Stimulated activated CD4-positive, alpha-beta T cell treated with anti-CD3 and anti-CD28 coated beads, Interleukin-15, amount 100 ng/mL, for 1 hour (primary cell): ENCODE measurements at places on chromosomes 1 and 21.

DNA sequence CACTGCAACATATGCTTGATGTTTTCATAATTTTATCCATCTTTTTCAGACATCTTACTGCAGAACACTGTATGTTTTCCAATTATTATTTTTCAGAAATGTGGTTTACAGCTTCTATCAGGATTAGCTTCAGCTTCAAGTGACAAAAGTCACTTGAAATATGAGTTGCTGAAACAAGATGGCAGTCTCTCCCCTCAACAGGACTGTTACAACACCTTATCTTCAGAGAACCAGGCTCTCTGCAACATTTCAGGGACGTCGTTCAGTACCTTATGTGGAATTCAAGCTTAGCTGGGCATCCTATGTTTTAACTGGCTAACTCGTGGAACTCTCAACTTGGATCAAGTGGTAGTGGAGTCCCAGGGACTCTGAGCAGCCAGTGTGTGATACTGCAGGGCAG is 2.0 kb upstream of the UBE2G2 start:
- DNase-seq, result no peak

GRCh38 chr1:2594001-2594640 is 7.5 kb downstream of the PRXL2B start:
- no peak for DNase-seq

- DNase-seq, result no peak
Measured at GRCh38 chr1:184801503-184801902, 46.8 kb upstream of the EDEM3 start.

DNA sequence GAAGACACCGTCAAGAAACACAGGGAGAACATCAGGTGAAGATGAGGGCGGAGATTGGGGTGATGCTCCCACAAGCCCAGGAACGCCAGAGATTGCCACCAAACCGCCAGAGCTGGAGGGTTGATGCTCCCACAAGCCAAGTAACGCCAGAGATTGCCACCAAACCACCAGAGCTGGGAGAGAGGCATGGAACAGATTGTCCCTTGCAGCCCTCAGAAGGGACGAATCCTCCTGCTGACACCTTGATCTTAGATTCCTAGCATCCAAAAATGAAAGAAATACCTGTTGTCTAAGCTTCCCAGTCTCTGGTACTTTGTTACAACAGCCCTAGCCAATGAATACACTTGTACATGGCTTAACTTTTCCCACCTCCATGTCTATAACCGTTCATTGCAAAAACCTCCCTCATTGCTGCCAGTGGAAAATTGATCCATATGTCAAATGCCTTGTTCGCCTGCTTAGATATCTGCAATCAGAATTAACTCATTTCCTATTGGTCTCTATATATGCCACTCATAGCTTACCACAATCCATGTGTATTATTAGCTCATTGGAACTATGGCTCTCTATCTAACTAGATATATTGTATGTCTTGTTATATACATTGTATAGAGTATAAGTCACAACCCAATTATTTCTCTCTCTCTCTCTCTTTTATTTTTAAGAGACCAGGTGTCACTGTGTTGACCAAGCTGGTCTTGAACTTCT is 127.4 kb downstream of the ADSS2 start:
- no peak for DNase-seq

- DNase-seq, result no peak
Measured at GRCh38 chr1:13667691-13668090, 32.3 kb upstream of the PRDM2 start.

DNA sequence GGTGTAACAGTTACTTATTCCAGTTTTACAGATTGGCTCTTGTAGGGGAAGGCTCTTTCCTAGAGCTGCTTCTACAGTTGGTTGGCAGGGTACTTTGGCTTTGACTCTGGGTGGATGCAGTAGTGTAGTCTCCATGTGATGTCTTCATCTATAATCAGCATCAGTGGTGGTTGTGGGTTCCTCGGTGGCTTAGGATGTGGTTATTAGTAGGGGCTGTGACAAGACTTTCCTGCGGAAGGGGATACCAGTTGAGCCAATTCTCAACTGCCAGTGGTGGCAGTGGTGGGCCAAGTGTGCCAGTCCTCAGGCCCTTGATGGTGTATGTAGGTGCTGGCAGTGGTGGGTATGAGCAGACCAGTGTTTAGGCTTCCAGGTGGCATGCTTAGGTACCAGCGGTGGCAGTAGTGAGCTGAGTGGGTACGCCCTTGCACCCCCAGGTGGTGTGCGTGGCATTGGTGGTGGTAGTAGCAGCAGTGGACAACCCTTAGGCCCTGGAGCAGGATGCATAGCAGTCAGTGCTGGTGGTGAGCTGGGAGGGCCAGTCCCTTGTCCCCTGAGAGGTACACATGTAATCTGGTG is 27.2 kb upstream of the KLF18 start:
- no peak for DNase-seq

DNA sequence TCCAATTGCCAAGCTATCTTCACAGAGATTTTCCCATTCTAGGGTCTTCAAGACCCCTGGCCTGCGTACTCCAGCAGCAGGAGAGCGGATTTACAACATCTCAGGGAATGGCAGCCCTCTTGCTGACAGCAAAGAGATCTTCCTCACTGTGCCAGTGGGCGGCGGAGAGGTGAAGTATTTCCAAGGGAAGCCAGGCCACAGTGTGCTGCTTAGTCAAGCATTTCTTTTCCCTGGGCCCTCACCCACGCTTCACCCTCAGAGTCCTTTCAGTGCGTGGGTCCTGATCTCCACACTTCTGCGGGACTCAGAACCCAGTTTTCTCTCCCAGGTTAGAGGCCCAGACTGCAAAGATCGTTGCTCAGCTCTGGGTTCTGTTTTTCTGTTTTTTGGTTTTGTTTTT is 13.1 kb downstream of the CDCA8 start:
- no peak for DNase-seq

- DNase-seq, result no peak
Measured at GRCh38 chr1:177913762-177914540, 55.9 kb downstream of the SEC16B start.

DNA sequence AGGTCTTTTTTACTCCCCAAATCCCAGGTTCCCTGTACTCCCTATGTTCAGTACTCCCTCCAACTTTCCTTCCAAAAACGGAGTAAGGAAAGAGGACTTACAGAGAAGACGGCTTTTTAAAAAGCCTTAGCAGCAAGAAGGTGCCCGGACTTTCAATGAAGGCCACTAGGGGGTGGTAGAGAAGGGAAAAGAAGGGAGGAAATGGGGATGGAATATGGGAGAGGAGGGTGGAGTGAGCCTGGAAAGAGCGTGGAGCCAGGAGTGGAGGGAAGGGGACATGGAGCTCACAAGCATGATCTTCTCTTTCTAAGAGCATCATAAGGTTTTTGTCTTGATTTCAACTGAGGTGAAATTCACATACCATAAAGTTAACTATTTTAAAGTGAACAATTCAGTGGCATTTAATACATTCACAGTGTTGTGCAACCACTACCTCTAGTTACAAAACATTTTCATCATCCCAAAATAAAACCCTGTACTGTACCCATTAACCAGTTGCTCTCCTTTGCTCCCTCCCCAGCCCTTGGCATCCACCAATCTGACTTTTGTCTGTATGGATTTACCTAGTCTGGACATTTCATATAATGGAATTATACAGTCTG is 129.9 kb downstream of the ZNF281 start:
- DNase-seq, result no peak

GRCh38 chr1:50371749-50372148 is 51.5 kb downstream of the DMRTA2 start:
- no peak for DNase-seq

GRCh38 chr1:237863234-237863633 is 27.5 kb downstream of the ZP4 start:
- DNase-seq, result no peak

DNA sequence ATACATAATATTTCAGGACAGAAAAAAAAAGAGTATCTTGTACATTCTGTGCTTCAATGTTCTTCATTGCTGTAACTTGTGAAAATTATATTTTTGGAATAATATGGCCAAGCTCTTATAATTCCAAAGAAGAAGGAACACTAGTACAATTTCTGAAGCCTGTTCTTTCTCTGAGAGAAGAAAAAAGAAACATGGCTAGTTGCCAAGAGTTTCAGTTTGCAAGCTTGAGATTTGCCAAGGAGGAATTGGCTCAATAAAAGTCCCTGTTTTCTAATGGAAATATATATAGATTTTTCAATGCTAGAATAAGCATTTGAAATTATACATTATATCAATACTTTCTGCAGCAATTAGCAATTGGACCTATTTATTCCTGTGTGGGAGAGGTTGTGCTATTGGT is 285.2 kb upstream of the NEGR1 start:
- DNase-seq, result no peak

DNA sequence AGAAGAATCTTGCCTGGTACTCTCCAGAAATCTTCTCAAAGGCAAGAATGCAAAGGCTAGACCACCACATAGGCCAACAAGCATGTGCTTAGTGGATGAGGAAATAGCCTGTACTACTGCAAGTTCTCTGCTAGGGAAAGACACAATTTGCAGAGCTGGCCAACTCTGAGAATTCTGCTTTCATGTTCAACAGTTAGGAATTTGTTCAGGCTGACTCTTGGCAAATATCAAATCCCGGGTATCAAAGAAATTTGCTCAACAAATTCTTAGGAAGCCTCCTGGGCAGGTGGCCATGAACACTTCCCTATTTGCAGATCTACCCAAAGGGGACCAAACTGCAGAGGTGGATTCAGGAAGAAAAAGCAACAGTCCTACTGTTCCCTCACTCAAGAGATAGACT is 15.0 kb upstream of the H3-3A start:
- DNase-seq, result no peak

DNA sequence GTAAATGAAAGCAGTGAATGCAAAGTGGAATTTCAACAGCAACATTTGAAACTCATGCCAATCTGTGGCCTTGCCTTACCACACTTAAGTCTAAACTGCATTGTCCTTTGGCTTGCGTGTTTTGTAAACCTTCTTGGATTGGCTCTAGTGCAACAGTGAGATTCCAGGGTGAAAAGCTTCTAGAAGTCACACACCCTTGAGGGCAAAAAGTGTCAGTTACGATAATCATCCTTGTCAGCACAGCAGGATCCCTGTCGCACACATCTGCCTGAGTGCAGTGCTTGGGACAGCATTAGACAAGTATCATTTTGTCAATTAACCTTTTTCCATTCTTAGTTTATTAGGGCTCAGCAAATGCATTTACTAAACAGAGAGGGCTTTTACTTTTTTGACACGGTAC is 243.4 kb upstream of the PTBP2 start:
- no peak for DNase-seq

DNA sequence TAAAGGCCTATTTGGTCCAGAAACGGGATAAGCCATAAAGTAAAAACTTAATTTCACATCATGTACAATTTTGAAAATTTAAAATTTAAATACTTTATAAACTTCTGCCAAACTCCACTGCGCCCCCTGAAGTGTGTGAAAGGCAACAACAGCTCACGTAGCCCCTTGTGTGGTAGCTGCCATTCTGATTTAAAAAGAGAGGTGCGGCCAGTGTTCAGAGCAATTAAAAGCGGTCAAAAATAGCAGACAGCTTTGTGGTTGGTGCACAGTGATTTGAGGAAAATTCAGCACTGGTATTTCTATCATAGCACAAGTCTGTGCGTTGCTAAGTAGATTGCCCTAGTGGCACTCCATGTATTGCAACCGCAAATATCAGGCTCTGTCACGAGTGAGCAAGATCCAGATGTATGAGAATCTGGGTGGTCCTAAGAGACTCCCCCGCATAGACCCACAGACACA is 122.5 kb downstream of the ATG4C start:
- no peak for DNase-seq

DNA sequence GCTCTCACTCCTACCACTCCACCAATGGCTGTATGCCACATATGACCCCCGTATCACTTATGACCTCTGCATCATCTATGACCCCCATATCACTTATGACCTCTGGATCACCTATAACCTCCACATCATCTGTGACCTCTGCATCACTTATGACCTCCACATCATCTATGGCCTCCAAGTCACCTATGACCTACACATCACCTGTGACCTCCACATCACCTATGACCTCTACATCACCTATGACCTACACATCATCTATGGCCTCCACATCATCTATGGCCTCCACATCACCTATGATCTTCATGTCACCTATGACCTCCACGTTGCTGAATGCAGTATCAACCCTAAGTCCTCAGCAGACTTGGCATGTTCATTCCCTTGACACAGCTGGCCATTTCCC is 271.2 kb downstream of the MATN1 start:
- no peak for DNase-seq

GRCh38 chr1:77511440-77511840 is 171.0 kb downstream of the ZZZ3 start:
- DNase-seq, result no peak

DNA sequence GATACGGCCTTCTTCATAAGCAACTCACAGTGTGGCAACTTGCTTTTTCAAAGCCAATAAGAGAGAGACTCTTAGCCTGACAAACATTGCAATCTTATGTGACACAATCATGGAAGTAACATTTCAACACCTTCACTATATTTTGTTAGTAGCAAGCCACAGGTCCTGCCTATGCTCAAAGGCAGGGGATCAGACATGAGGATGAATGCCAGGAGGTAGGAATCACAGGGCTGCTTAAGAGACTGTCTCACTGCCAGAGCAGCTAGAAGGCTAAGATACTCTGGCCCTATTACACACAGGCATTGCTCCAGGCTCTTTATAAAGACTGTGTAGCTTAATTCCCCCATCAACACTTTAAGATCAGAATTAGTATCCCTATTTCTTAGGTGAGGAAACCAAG is 236.2 kb upstream of the KAZN start:
- no peak for DNase-seq

DNA sequence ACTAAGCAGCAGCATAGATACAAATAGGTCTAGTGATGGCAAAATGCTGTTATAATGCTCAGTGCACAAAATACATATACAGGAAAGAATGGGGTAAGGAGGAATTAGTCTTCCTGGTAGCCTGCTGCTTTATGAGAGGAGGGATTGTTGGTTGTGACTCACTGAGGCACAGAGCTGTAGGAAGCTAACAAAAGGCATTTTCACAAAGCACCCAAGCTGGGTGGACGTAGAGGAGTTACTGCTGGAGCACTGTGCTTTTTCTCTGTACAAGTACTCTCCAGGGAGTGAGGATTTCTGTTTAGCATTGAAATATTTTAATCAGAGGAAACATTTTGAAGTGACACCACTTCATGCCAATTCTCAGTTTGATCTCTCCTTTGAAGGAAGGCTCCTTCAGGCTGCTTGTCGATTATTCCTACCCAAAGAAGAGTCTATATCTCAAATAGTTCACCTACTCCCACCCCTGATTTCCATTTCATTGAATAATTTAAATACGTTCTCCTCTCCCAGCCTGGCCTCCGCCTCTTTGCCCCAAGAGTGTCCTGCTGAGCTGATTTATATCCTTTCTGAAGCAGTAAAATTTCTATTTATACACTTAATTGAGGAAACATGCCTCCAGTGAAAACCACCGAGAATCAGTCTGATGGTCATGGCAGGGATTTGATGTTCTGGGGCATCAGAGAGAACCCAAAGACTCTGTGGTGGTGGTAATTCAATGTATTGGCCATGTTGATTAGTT is 271.9 kb downstream of the HHAT start:
- no peak for DNase-seq

- no peak for DNase-seq
Measured at GRCh38 chr1:189216886-189217285, 1260.8 kb downstream of the BRINP3 start.

DNA sequence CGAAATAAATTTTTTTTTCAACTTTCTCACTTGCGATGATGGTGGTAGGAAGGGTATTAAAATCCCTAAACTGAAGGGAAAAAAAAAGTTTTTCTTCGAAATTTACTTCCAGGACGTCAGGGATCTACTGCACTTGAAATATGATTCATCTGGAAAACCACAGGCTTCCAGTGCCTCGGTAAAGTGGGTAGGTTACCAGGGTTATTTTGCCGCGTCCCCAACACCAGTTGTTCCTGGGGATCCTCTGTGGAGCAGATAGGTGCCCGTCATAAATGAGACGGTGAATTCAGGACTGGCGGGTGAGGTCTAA is 773 bp downstream of the RABIF start:
- no peak for DNase-seq
